ENCODE measurements at places on chromosomes 4 and X.

DNA sequence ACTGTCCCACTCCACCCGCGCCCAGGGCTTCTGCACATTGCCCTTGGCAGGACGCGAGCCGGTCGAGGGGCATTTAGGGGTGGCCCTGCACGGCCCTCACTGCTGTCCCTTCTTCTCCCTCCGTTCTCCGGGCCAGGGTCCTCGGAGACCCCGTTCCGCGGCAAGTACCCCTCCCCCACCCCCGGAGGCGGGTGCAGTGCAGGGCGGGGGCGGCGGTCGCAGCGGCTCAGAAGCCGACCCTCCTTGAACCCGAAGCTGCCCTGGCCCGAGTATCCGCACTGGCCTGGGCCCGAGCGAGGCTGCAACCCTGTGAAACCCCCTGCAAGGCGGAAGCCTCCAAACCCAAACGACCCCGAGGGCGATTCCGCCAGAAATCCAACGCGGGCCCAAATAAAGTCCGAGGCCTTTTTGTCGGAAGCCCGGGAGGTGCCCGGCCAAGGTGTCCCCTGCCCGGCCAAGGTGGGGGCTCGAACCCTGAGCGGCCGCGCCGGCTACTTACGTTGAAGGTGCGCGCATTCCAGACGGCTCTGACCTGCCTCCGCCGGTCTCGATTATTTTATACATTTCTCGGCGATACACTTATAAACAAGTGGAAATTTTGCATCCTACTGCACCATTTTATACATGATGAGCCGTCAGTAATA is 53.1 kb upstream of the TMEM33 start:
- no peak for DNase-seq

GRCh38 chrX:78769946-78770345 is 22.4 kb downstream of the LPAR4 start:
- no peak for DNase-seq

DNA sequence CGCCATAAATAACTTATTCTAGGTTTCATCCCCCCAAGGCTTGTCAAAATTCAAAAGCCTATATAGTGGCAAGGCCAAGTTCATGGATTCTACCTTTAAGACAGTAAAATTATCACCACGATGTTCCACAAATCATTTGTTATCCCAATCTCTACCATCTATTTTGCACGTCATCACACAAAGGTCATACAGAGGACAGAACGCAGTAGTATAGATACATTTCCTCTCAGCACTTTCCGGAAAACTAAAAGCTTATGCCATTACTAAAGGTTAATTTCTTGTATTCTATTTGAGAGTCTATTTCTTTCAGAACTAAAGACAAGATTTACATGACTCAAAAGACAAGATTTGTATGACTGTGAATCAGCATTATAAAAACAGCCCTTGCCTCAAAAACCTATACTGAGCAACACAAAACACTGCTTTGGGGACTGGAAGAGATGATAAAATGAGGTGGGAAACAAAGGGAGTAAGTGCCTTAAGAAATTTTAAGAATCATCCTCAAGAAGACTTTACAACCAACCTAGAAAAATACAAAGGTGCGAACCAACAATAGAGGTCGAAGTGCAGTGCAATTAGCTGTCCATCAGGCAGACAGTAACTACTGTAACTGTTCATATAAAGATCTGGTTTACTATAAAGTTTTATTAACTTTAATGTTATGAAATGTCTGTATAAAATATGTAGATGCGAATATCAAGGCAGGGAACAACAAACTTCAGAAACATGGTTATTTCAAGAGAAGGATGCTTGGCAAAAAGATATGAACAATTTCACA is 7.6 kb downstream of the UBE2D3 start:
- DNase-seq = no peak

- no peak for DNase-seq
These were observed 109.9 kb upstream of the LIMCH1 start for GRCh38 chr4:41427931-41428600.

GRCh38 chrX:110795645-110796406 is at the start of gene CHRDL1:
Gene CHRDL1 (minus strand): TSS chrX:110795817. CDS start chrX:110792181, 3,636 bp downstream.
- DNase-seq = no peak
